ENCODE measurements at places on chromosomes 2 and 18.
A peak's percentile ranks its signal among the peaks of the same experiment; 100 is the strongest.

DNA sequence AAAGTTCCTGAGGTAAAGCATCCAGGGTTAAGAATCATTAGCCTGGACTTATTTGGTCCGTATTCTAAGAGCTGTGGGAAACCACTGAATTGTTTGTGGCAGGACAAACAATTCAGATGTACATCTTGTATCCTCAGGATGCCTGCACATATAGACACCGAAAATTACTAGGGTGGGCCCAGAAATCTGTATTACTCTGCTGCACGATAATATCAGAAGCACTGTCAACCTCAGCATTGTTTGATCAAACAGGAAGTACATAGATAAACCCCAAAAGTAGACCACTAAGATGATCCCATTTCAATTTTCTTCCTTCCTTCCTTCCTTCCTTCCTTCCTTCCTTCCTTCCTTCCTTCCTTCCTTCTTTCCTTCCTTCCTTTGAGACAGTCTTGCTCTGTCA lies 34.2 kb upstream of the SPRED2 start:
- no peak for DNase-seq

- no peak for DNase-seq
Observed at GRCh38 chr18:8828798-8829197, 123.4 kb downstream of the MTCL1 start.

DNA sequence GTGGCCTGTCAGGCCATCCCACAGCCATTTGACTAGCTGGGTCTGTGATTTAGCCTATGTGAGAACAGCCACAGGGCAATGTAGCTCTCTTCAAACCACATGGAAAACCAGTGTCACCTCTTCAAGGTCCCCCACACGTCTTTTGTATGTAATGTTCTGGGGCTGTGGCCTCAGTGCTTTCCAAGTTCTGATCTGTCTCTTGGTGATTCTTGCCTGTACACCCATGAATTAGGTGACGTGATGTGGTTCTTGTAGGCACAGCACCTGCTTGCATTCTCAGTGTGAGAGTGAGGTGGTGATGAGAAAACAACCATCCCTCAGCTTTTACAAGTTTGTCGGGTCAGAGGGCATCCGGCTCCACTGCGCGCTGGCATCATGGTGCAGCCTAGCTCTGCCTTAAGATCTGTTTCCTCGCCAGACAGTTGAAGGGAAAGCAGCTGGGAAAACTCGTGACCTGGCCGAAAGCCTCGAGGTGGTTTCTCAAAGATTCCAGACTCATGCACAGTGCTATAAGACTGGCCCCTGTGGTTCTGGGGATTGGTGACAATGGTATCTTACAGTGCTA lies 125.8 kb downstream of the TANC1 start:
- no peak for DNase-seq

DNA sequence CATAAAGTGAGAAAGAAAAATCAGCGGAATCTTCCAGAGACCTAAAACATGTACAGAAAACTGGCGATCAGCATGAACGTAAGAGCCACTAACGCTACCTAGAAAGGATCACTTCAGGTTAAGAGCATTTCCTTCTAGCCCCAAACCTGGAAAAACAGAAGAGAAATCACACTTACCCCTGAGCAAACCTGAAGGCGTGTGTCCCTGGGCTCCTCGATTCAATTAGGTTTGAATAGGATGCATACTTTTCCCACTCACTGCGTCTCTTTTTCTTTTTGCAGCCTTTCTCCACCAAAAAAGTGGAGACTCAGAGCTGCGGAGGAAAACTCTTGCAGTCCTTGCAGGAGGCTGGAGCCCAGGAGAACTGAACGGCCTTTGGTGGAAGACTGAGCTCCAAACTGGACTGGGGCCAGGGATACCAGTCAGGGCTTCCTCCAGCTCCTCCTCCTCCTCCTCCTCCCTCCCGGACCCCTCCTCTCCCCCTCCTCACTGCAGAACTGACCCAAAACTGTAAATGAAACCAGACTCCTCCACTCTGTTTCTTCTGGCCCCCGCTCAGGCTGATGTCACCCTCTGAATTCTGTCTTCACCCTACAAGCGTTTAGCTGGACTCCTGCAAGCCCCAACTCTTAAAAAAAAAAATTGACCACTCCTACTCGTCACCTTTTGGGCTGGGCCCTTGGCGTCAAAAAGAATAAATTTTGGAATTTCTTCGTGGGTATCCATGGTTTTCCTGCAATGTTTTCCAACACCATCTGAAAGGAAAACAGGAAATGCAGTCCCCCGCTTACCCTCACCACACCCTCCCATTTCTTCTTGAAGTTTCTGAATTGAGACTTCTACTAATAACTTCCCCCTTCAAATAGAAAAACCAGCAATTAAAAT lies at the start of gene COL6A3:
Gene COL6A3 (minus strand): TSS at position 388 of the 885 bp plus-strand sequence. CDS start 17,347 bp downstream, outside the sequence.
- DNase-seq = peak; percentile 96

- DNase-seq = no peak
Observed at GRCh38 chr2:161250864-161251436, 57.3 kb upstream of the PSMD14 start.

GRCh38 chr18:76467371-76468190 lies 27.5 kb downstream of the ZNF516 start:
- no peak for DNase-seq

DNA sequence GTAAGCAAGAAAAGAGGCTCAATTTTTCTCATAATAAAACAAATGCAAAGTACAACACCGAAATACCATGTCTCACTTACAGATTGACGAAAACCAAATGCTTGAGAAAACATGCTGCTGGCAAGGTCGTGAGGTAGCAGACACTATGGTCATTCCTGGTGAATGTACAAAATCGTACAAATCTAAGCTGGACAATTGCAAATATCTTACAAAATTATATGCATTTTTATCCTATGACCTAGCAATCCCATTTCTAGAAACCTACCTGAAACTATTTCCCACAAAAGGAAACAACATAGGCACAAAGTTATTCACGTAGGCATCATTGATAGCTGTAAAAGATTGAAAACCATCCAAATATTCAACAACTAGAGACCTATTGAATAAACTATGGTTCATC lies 54.0 kb downstream of the SCG2 start:
- DNase-seq = no peak

GRCh38 chr2:163338270-163338669 lies 397.5 kb downstream of the FIGN start:
- no peak for DNase-seq

DNA sequence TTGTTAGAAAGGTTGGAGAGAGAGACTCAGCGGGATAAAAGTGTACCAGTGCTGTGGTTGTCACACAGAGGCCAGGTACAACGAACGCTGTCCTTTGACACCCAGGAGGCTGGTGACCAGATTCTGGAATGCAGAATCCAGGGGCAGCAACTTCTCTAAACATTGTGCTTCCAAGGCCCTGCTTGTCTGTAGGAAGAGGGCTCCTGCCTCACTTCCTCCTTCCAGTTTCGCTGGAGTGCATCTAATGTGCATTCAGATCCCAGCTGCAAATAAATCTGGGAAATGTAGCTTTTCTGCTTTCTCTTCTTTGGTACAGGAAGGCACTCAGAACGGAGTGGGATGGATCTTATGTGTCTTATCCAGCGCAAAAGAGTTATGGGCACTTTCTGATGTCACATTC lies 171.8 kb upstream of the ATP5MC3 start:
- DNase-seq = no peak
